ENCODE measurements at places on chromosomes 3 and 15. TPM values are rescaled to one million over a fixed set of nuclear protein-coding genes. Genes with fewer than 3 reads are reported as not detected.

The GOLGA8J gene
- 0.41 TPM for total RNA-seq

The PRSS50 gene
- total RNA-seq: 0.22 TPM

The GP9 gene
- total RNA-seq: not detected

The SLC28A2 gene
- total RNA-seq: not detected

The SMCO1 gene
- total RNA-seq: 73.0 TPM

Measured in left ventricle myocardium inferior (tissue), 1 donor.